Stimulated activated CD8-positive, alpha-beta memory T cell treated with anti-CD3 and anti-CD28 coated beads, Interleukin-4, amount 100 ng/mL, for 4 hours (primary cell): ENCODE measurements at places on chromosomes 13 and 19.

DNA sequence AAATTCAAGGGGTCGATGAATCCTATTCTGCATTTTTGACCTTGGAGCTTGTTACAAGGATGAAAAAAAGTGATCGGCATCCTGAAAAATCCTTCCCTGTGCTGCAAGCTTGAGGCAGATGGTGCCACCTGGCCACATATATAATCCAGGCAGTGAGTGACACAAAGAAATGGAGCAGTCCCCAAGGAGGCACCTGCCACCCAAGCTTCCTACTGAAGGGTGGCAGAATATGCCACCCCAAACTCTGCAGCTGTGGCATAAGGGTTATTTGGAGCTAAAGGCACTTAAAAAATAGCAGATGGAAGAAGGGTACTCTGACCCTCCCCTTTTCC is 15.4 kb downstream of the TMEM272 start:
- no peak for DNase-seq

GRCh38 chr13:47310401-47310800 is 413.5 kb upstream of the HTR2A start:
- no peak for DNase-seq

DNA sequence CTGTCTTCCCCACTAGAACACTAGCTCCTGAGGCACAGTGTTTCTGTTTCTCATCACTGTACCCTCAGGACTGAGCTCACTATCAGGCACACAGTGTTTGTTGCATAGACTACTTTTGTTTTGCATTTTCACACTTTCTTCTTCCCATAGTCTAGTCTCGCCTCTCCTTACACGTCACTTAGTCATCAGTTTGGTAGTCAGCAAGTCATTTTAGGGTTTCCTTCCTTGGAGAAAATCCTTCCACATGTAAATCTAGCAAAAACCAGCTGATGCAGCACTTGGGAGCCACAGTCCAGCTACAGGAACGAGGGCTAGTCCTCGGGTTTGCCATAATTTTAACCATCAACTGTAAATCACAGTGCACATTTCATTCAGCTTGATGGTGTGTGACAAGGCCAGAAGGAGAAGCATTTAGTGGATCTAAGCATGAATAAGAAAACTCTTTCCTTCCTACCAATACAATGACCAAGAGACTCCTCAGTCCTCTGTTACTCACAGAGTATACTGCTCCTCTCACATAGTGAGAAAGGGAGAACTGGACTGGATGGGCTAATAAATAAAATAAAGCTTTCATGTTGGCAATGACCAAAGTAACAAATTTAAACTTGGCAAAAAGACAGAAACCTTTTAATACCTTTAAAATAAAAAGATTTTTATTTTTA is 221.0 kb downstream of the KLF12 start:
- no peak for DNase-seq

- no peak for DNase-seq
Measured at GRCh38 chr19:51550848-51551672, 19.6 kb upstream of the SIGLEC6 start.

DNA sequence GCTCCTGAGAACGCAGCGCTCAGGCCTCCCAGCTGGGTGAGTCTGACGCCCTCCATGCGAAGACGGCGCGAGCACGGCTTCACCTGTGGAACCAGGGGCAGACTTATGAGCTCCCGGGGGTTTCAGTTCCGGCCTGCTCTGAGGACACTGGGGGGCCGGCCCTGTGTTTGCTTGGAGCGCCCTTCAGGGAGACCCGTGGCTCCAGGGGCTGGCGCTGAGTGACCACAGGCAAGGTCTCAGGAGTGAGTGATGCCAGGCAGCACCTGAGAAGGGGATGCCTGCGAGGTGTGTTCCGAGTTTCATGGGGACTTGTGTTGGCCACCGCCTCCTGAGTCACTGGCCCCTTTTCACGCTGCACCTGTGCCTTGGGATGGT is 4.5 kb downstream of the MCF2L start:
- DNase-seq: no peak

- DNase-seq: no peak
Measured at GRCh38 chr19:46976845-46977320, 42.8 kb upstream of the NPAS1 start.

DNA sequence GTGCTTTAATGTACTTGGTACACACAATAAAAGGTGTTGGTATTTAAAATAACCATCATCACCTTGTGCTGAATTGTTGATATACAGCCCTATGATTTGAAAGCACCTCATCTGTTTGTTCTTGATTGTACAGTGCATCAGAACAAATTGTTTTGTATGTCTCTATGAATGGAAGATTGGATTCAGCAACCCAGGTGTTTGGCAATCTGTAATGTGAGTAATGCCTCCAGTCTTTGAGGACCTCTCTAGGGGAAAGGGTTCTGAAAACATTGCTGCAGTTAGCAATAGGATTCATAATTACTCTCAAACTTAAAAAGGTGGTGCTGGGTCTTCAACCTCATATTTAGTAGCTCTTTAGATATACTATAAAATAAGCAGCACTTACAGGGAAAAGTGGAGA is 341.8 kb downstream of the OXGR1 start:
- no peak for DNase-seq

GRCh38 chr13:33727297-33728083 is 90.5 kb upstream of the RFC3 start:
- no peak for DNase-seq

DNA sequence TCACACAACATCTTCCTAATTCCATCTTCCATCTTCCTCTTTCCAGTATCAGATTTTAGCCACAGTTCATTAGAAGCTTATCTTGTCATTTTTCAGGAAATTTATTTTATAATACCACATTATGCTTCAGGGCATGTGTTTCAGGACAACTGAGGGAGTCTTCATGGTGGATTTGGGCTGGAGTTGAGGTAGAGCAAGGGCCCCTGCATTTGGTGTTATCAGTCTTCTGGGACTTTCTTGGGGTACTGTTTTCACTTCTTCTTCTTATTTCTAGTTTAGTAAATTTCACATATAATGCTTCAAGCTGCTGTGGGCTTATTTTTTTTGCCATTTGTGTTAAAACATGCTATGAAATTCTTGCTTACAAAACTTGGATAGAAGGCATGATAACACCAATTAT is 188.7 kb downstream of the LHFPL6 start:
- DNase-seq: no peak

GRCh38 chr13:51673165-51673564 is 88.9 kb downstream of the WDFY2 start:
- DNase-seq: no peak

GRCh38 chr19:10713317-10713716 is 4.6 kb upstream of the DNM2 start:
- no peak for DNase-seq

GRCh38 chr19:58429745-58430144 is 10.2 kb downstream of the ZNF132 start:
- DNase-seq: no peak

DNA sequence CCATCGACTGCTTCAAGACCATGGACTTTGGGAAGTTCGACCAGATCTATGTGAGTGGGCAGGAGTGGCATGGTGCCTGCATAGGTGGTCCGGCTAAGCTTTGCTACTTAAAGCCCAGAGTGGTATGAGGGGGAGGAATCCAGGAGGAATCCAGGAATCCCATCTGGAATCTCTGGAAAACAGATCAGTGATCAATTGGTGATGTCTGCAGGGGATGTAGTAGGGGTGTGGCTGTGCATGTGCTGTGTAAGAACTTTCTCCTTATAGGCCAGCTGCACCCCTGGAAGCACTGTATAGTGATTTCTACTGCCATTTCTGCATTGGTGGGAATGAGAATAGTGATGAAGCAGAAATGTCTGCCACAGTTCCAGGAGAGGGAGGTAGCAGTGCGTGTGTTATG is 23.6 kb downstream of the PNPLA6 start:
- no peak for DNase-seq

GRCh38 chr13:20487927-20488326 is 37.7 kb downstream of the CRYL1 start:
- no peak for DNase-seq

GRCh38 chr13:81639984-81640582 is 1299.2 kb upstream of the SPRY2 start:
- DNase-seq: no peak

DNA sequence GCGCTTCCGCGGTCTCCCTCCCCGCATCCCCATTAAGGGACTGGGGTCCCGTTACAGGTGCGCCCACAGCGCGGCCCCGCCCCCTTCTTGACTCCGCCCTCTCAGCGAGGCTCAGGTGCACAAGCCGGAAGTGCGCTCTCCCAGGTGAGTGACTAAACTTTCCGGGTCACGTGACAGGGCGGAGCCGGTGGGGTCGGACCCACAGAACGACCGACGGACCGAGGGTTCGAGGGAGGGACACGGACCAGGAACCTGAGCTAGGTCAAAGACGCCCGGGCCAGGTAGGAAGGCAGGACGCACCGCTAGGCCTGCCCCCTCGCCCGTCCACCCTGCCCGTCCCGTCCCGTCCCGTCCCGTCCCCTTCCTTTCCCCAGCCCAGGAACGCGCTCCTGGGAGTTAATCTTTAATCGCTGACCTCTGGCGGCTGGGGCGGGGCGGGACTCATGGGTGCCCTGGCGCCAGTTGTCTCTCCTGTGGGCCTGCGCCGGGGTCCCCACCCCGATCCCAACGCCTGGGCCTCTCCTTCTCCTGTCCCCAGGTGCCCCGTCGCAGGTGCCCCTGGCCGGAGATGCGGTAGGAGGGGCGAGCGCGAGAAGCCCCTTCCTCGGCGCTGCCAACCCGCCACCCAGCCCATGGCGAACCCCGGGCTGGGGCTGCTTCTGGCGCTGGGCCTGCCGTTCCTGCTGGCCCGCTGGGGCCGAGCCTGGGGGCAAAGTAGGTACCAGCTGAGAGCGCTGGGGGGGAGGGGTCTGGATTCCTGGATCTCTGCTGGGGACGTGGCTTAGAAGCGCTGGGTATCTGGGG is at the start of gene CRB3:
CRB3 (plus strand) TSS at position 202 of the 804 bp plus-strand sequence; CDS start at position 633, 431 bp downstream.
- no peak for DNase-seq

DNA sequence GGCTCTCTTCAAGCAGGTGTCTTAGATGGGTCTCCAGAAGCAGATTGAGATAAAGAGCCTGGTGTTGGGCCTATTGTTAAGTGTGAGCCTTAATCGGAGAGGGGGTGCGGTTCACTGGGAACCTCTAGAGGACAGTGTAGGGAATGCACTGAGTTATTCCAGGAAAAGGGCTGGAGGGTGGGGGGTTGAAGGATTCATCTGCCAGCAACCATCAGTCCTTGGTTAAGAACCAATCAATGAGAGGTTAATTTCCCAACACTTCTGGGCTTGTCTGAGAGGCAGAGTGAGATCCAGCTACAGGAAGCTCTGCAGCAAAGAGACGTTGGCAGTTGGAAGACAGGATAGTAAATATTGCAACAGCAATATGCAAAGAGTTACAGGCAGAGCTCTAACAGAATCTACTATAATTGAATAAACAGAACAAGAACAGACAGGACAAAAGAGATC is 28.7 kb downstream of the CYP4F2 start:
- peak; percentile 7 for DNase-seq

DNA sequence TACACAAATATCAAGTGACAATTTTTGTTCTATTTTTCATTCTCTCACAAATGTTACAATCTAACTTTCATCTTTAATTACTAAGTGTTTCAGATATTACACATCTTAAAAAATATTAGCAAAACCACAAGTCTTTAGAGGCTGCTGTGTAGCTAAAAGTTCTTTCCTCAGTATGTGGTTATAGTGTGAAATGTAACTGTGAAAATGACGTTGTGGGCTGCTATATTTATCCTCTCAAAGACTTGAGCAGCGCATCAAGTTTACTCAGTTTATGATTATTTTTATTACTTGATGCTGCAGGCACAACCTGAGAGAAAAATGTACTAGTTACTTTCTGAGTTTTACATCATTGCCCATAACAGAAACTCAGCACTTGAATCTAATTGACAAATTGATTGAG is 2860.6 kb upstream of the PCDH20 start:
- no peak for DNase-seq

DNA sequence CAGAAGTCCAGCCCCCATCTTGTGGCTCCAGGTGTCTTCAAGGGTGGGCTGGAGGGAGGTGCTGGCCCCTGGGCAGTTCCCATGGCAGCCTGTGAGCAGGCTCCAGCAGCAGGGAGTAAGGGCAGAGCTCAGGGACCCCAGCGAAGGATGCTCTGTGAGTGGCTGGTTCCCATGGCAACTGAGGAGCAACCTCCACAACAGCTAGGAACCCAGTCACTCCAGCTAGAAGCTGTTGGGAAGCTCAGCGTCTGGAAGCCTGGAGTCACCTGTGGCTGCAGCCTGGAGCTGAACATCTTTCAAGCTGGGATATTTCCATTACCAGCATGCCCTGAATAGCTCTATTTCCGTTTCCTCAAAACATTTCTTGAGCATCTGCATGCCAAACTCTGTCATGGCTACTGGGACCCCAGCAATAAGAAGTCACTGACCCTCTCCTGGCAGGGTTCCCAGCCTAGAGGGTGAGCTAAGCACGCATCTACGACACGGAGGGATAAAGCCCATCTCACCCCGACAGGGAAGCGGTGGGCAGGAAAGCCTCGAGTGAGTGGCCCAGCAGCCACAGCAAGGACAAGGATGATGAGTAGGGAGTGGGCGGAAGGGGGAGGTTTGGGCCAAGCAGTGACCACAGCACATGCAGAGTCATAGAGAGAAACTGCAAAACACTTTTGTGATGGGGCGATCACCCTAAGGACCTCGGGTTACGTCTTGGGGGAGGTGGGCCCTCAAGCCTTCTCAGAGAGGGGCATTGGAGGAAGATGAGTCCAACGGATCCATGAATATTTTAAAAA is 52.6 kb downstream of the ALOX5AP start:
- no peak for DNase-seq

GRCh38 chr13:24725379-24725778 is 38.6 kb upstream of the RNF17 start:
- DNase-seq: no peak

GRCh38 chr13:33233547-33233946 is 52.0 kb downstream of the STARD13 start:
- no peak for DNase-seq

GRCh38 chr19:48351341-48351752 is 12.4 kb downstream of the TMEM143 start:
- peak; percentile 47 for DNase-seq

- DNase-seq: no peak
Measured at GRCh38 chr19:3033595-3034405, 4.7 kb upstream of the TLE2 start.

DNA sequence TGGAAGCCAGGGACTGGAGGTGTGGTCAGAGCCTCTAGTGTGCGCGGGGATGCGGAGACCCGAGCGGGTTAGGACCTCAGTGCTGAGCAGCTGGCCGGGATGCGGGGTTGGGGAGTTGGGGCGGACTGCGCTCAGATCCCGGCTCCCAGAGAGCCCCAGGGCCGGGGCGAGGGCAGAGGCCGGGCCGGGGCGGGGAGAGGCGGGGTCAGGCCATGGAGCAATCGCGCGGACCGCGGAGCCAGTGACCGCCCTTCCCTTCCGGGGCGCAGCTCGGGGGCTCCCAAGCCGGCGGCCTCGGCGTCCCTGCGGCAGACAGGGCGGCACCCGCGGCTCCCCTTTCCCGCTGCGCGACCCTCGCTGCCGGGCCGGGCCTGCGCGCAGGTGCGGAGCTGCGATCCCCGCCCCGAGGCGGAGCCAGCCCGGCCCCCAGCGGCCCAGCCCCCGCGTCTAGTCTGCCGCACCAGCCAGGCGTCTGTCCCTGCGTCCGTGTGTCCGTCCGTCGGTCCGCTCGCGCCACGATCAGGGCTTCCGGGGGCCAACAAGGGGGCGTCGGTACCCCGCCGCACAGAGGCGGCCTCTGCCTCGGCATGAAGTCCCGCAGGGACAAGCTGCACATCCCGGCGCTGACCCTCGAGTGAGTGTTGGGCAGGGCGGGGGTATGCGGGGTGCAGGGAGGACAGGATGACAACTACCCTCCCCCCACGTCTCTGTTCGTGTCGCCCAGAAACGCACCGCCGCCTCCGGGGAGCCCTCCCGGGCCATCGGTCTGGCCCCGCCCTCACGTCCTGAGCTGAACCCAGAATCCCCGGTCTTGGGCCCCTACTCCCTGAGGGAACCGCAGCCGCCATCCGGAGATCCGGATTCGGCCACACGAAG is 12.4 kb downstream of the MAST3 start:
- no peak for DNase-seq

GRCh38 chr13:43360892-43361610 is 337.7 kb downstream of the DNAJC15 start:
- DNase-seq: no peak
